Melanocyte of skin (primary cell): ENCODE measurements at places on chromosomes 2 and 18. TPM values are rescaled to one million over a fixed set of nuclear protein-coding genes. Genes with fewer than 3 reads are reported as not detected.

Gene DSC3
- total RNA-seq = not detected in 2 replicates

Gene SH3RF3
- total RNA-seq = 2.3 TPM in 2 replicates

Gene PRSS56
- total RNA-seq = not detected in 2 replicates

Gene CABYR
- 1.5 and 2.7 TPM in 2 replicates for total RNA-seq

Gene RAX
- not detected in 2 replicates for total RNA-seq

Gene GNAL
- 77.1 and 99.6 TPM in 2 replicates for total RNA-seq

Gene ASNSD1
- total RNA-seq = 45.4 and 74.1 TPM in 2 replicates

Gene PTCD3
- total RNA-seq = 76.4 and 137 TPM in 2 replicates

Gene PDE11A
- total RNA-seq = 0.15 and 0.33 TPM in 2 replicates

Gene TOGARAM2
- total RNA-seq = under 0.01 TPM in 1 of 2 replicates, not detected in the other

Gene SPATA3
- total RNA-seq = not detected in 2 replicates

Gene SLC19A3
- total RNA-seq = 4.0 and 4.1 TPM in 2 replicates

Gene EPHA4
- 21.0 and 32.0 TPM in 2 replicates for total RNA-seq

Gene ALPP
- not detected in 2 replicates for total RNA-seq

Gene EVA1A
- total RNA-seq = 64.7 and 110 TPM in 2 replicates

Gene SMCHD1
- total RNA-seq = 115 and 122 TPM in 2 replicates

Gene GAREM1
- total RNA-seq = 12.7 and 13.1 TPM in 2 replicates

Gene GAREM2
- 0.62 and 1.00 TPM in 2 replicates for total RNA-seq

Gene RNF149
- 49.0 and 53.4 TPM in 2 replicates for total RNA-seq

Gene CDH2
- 6.3 and 12.5 TPM in 2 replicates for total RNA-seq

Gene METTL5
- total RNA-seq = 40.3 and 58.9 TPM in 2 replicates

Gene POU3F3
- 0.31 TPM in 1 of 2 replicates, not detected in the other for total RNA-seq

Gene NFU1
- 43.0 and 50.3 TPM in 2 replicates for total RNA-seq

Gene EN1
- total RNA-seq = not detected in 2 replicates

Gene MEP1B
- not detected in 2 replicates for total RNA-seq

Gene SLC9A2
- total RNA-seq = not detected in 2 replicates

Gene CDH19
- total RNA-seq = 7.3 and 67.1 TPM in 2 replicates

Gene CCDC142
- total RNA-seq = 23.6 and 24.1 TPM in 2 replicates

Gene C2orf78
- total RNA-seq = not detected in 2 replicates

Gene COL4A3
- not detected in 2 replicates for total RNA-seq

Gene NPHP1
- total RNA-seq = 2.7 and 4.0 TPM in 2 replicates

Gene MREG
- total RNA-seq = 28.2 and 57.1 TPM in 2 replicates

Gene NOL4
- total RNA-seq = not detected in 2 replicates

Gene AGXT
- total RNA-seq = not detected in 2 replicates
